IPS DF 6.9 (cell line): ENCODE measurements at places on chromosomes 12 and 14.
A peak's percentile ranks its signal among the peaks of the same experiment; 100 is the strongest.

DNA sequence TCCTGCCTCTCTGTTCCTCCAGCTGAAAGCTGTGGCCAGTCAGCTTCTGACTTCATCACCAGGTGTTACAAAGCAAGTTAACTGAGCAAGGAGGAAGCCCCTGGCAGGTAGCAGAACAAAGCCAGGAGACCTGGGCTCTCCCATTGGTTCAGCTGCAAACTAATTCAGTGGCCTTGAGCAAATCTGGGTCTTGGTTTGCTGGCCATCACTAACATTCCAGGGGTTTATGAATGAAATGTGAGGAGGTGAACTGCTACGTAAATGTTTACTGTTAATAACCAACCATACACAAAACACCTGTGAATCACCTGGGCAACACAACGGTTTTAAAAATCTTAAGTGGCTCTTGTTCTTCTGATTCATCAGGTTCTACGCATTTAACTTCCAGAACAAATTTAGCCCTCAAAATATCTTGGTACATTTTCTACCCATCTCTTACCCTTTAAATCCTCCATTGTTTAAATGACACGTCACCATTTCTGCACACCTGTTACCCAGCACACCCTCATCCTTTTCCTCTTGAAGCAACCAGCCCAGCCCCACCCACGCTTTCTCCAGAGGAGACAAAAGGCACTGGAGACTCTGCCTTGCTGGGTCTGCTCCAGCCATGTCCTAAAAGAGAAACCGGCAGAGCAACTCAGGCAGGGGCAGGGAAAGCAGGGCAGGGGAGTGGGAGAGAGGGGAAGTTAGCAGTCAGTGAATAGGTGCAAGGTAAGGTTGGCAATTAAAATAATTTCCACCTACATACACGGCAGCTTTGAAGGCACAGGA lies 49.3 kb upstream of the TSPAN11 start:
- DNase-seq = no peak

DNA sequence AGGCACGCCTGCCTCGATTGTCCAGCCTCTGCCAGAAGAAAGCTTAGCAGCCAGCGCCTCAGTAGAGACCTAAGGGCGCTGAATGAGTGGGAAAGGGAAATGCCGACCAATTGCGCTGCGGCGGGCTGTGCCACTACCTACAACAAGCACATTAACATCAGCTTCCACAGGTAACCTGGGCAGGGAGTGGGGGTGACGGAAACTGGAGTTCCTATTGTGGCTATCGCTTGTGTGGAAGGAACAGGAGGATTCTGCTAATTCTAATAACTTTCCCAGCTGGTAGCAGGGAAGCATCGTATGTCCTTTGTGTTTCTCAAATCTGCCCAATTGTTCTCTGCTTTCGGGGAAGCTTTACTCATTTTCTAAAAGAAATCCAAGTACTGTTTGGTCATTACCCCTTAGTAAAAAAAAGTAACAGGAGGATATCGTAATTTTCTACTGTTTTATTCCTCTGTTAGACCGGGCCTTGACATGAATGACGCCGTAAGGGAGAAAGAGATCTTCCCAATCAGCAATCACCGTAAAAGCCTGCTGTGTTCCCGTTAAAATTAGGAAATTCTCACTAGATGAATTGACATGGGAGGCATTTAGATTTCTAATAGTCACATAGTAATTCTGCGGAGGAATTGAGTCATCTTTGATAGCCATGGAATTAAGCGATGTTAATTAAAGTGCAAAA lies 449 bp downstream of the THAP2 start:
- DNase-seq = no peak

DNA sequence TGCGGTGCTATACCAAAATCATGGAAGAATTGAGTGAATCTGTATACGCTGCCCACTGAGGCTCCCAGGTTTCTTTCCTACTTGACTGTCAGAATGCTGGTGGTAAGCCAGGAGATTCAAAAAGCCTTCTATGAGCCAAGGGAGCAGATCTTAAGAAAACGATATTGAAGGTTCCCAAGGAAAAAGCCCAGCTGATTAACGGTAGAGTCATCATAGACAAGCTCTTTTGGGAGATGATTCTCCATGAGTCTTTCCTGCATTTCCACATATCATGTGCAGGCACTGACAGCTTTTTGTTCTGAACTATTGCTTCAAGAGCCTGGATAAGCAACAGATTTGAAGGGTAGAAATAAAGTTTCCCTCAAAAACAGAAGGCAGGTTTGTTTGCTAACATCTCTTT lies 17.5 kb downstream of the SLC35F4 start:
- no peak for DNase-seq

GRCh38 chr14:68943107-68943506 lies 36.0 kb downstream of the ACTN1 start:
- no peak for DNase-seq

- DNase-seq = no peak
Measured at GRCh38 chr12:43305065-43305464, 246.9 kb downstream of the ADAMTS20 start.

- DNase-seq = no peak
Measured at GRCh38 chr12:14928931-14929330, 9.4 kb downstream of the ERP27 start.

- DNase-seq = no peak
Measured at GRCh38 chr14:26867171-26867757, 269.4 kb upstream of the NOVA1 start.

GRCh38 chr12:68673788-68674187 lies 13.0 kb upstream of the NUP107 start:
- no peak for DNase-seq

DNA sequence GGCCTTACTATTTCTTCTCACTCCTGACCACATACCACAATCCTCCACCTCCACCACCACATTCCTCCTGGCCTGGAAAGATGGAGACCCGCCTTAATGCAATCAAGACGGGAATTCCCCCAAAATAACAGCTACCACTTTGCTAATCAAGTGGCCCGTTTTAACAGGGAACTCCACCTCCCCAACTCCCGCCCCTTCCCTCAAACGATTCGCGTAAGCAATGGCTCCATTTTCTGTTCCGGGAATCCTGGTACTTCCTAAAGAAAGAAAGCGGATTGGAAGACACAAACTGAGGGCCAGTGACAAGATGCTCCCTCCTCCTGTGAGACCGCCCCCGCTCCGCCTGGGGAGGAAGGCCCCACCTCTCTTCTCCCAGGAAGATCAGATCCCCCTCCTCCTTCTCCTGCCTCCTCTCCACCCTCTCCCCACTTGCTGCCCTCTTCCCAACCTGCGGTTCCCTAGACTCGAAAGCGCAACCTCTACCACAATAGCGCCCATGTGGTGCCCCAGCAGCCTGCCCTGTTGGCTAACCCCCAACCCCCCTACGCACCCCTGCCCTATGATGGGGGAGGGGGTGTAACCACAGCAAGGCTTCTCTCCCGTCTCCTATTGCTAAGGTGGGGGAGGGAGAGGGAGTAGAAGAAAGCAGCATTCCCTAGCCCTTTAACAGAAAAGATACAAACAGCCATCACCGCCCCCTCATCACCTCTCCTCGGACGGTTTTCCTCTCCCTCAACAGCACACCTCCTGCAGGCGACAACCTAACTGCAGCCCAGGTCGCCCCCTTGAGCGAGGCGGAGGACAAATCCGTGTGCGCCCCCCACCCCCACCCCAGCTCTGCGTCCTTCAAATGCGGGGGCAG lies 777 bp downstream of the ARF3 start:
- no peak for DNase-seq

GRCh38 chr12:77613411-77613810 lies 217.3 kb upstream of the NAV3 start:
- no peak for DNase-seq

GRCh38 chr14:77607741-77608302 lies 8.6 kb downstream of the SPTLC2 start:
- no peak for DNase-seq

- DNase-seq = no peak
Measured at GRCh38 chr14:74917646-74918081, 5.4 kb downstream of the RPS6KL1 start.

DNA sequence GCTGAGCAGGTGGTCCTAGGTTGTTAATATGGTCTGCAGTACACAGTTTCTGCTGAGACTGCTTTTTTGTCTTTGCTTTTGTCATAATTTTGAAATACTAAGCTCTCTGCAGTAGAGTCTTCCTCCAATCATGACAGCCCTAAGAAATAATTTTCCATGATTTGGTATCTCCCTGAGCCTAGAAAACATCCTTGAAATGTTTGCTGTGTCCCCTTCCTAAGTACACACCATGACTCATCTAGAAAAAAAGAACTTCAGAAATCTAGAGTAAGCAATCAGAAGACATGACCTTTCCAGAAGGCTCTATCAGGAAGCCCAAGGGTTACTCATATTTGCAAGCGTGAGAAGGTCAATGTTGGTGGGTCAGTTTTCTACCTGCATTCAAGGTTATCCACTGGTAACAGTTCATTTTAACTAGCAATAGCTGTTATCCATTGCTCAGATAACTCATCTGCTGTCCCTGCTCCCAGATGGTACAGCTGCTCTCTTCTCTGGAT lies 16.4 kb downstream of the DAD1 start:
- no peak for DNase-seq

- no peak for DNase-seq
Measured at GRCh38 chr12:108689314-108690190, 41.8 kb downstream of the CORO1C start.

GRCh38 chr14:89973234-89973823 lies 17.6 kb downstream of the TDP1 start:
- DNase-seq = no peak

GRCh38 chr12:106498056-106498455 lies 84.7 kb upstream of the RFX4 start:
- no peak for DNase-seq

GRCh38 chr14:102229071-102229738 lies 75.8 kb downstream of the MOK start:
- DNase-seq = no peak

GRCh38 chr12:11765817-11766794 lies 116.6 kb downstream of the ETV6 start:
- DNase-seq = no peak

GRCh38 chr14:56579345-56580220 lies at the start of gene TMEM260:
TMEM260 (plus strand) TSS chr14:56579798; CDS start chr14:56579915, 117 bp downstream.
- DNase-seq = peak; percentile 83

- no peak for DNase-seq
Measured at GRCh38 chr12:111635524-111635923, 36.4 kb upstream of the ATXN2 start.

- DNase-seq = no peak
Measured at GRCh38 chr12:98750511-98750910, 105.4 kb downstream of the APAF1 start.

GRCh38 chr12:68913682-68914081 lies 19.3 kb downstream of the CPM start:
- DNase-seq = no peak

DNA sequence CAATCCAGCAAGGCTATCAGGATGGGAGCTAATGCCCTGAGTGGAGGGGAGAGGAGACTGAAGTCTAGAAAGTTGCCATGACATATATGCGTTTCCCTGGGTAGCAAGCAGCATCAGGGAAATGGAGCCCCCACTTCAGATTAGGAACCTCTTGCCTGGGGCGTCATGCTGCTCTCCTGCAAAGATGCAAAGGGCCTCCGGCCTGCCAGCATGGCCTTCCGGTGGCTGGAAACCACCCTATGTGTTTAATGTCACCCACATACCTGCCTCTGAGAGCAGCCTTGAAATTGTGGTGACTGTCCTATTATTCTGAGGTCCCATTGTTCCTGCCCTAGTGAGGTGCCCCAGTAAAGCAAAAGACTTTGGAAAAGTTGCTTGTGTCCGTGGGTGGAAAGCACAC lies 10.0 kb upstream of the IFI27L2 start:
- no peak for DNase-seq

DNA sequence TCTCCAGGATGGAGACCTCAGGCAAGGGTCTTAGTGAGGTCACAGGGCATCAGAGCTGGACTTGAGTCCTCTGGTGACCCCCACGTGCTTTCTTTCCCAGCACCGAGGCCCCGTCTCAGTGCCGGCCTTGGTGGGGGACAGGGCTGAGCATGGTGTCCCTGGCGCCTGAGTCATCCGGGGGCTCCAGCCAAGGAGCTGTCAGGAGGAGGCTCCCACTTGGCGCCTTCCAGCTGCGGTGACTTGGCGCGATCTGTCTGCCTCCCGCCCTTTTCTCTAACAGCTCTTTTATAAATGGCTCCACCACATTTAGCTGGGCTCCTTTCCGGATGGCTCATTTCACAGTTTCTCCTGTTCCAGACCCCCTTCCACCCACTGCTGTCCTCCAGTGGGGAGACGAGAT lies 60.4 kb downstream of the PRMT8 start:
- no peak for DNase-seq

GRCh38 chr14:55267820-55268219 lies 3.4 kb upstream of the FBXO34 start:
- no peak for DNase-seq

DNA sequence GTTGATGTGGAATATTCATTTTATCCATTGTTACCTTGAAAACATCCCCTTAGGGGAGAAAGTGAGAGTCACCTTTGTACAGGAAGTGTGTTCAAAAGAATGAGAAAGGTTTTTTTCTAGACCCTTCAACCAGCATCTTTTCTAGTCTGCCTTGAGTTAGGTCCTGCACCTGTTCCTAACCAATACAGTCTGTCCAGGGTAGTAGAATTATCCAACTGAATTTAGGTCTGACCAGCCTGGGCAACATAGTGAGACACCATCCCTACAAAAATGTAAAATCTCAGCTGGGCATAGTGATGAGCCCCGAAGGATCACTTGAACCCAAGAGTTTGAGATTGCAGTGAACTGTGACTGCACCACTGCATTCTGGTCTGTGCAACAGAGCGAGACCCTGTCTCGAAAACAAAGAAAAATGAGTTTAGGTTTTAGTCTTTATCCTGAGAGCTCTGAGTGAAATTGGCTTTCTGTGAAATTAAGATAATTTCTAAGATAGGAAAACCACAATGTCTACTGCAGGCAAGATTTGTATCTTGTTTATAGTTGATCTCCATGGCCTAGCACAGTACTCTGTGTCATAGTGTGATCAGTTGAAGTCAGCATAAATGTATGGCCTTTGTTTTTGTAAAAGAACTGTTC lies 25.2 kb downstream of the ARHGAP5 start:
- DNase-seq = no peak

- DNase-seq = no peak
Measured at GRCh38 chr14:68956724-68957123, 22.4 kb downstream of the ACTN1 start.

GRCh38 chr12:114920771-114921554 lies 237.0 kb upstream of the TBX3 start:
- no peak for DNase-seq

GRCh38 chr14:104749111-104749649 lies 3.8 kb upstream of the SIVA1 start:
- DNase-seq = no peak

- DNase-seq = no peak
Measured at GRCh38 chr12:121246893-121247557, 37.1 kb downstream of the P2RX4 start.
